NCI-H1417 treated with DMSO at 0.1 percent for 48 hours (cell line): ENCODE measurements at places on chromosomes 1 and 21.

DNA sequence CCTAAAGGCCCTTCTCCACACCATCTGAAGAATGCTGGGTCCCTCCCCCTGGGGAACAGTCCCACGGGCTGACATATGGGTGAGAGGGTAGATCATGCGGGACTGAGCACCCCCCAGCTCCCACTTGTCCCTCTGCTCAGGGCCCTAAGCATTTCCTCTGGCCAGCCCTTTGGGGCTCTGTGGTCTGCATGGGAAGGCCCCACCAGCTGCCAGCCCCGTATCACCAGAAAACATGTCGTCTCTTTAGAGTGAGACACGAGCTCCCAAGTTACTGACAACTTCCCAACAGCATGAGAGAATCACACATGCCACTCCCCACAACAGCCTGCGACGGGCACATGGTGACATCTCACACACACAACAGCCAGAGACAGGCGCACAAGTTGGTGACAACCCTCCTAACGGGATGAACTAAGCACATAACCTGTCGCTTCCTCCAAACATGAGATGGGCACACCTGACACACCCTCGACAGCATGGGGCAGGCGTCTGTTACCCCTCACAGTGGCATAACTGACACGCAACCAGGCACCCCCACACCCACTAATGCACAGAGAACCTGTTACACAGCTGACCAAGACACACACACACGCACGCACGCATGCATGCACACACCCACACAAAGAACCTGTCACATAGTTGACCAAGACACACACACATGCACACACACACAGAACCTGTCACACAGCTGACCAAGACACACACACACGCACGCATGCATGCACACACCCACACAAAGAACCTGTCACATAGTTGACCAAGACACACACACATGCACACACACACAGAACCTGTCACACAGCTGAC, 41.2 kb downstream of the AHDC1 start:
- DNase-seq: no peak

GRCh38 chr1:65538086-65538485, 117.6 kb downstream of the LEPR start:
- DNase-seq: no peak

GRCh38 chr1:179599623-179600249, 8.1 kb downstream of the TDRD5 start:
- DNase-seq: no peak

- DNase-seq: no peak
Measured at GRCh38 chr1:80646053-80646452, 1154.7 kb upstream of the ADGRL2 start.

DNA sequence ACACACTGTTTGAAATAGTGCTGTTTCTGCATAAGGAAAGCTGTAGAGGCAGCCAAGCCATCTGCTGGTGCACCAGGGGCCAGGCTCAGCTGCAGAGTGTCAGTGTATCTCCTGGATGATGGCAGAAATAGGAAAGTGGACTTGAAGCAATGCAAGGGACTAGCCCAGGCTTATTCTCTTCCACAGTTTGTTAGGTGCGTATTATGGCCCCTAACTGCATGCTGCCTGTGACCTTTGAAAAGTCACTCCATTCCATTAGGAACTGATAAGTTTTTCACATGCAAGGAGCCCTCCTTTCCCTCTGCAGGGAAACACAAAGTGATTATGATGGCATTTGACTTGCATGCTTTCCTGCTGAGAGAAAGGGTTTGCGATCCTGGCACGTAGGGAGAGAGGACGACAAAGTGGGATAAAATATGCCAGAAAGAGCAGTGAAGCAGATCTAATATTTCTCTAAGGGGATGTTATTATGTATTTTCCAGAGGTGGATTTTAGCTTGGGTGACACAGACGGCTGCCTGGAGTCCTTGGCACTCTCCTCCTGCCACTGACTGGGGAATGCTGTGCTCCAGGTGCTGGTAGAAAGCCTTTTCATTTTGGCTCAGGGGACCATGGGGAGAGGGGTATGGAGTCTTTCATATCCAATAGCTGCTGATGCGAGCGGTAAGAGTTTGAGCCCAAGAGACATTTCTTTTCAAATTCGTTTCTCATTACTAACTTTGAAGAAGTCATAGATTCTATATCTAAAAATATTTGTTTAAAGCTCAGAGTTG, 402.1 kb upstream of the B3GALT2 start:
- no peak for DNase-seq

- DNase-seq: no peak
Measured at GRCh38 chr1:175137369-175137768, 55.2 kb downstream of the KIAA0040 start.

GRCh38 chr21:38321568-38321967, 64.8 kb downstream of the KCNJ15 start:
- no peak for DNase-seq

- DNase-seq: no peak
Measured at GRCh38 chr1:156490401-156491032, 10.1 kb downstream of the MEF2D start.

- no peak for DNase-seq
Measured at GRCh38 chr1:99229122-99229521, 35.2 kb upstream of the PLPPR4 start.

GRCh38 chr1:24754229-24754628, 9.0 kb downstream of the CLIC4 start:
- DNase-seq: no peak

- DNase-seq: no peak
Measured at GRCh38 chr1:165075725-165076370, 280.7 kb downstream of the LMX1A start.

- no peak for DNase-seq
Measured at GRCh38 chr1:189274267-189274666, 1203.4 kb downstream of the BRINP3 start.

DNA sequence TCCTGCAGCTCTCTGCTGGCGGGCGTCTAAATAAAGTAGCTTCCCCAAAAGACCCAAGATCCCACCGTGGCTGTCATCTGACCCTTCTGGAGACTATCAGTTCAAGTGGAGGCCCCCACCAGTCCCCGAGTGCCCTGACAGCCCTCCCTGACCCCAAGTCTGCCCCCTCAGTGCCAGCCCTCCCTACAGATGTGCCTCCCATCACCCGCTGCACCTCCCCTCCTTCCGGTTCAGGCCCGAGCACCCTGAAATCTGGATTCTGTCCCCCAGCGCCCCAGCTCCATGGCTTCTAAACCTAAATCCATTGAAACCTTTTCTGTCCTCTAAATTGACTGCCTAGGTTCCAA, 595 bp downstream of the IL10RB start:
- DNase-seq: no peak

DNA sequence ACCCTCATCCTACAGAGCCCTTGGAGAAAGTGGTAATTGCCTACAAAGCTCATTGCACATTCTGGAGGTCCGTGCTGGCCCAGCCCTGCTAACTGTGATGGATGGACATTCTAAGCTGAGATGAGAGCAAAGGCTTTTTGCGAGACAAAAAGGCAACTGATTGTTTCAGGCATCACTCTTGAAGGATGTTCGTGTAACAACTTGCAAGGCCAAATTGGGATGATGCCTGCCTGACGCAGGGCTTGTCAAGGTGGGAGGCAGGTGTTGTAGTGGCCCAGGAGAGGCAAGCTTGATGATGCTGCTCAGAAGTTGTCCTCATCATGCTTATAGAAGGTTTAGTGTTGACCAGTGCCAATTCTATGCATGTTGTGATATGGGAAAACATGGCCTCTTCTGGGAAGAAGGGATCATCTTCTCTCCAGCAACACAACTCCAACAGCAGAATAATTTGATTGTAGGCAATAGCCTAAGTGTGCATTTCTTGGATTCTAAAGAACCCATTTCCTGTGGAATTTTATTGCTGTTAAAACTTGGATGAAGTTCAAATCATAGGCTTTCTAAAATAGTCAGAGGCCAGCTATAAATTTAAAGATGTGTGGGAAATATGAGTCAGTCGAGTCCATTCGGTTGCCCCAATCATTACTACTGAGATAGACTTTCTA, 102.5 kb upstream of the COA6 start:
- DNase-seq: no peak

- no peak for DNase-seq
Measured at GRCh38 chr1:165661703-165662102, 30.7 kb downstream of the MGST3 start.

- DNase-seq: no peak
Measured at GRCh38 chr1:6212193-6212959, 6.5 kb downstream of the RNF207 start.
